ENCODE measurements at places on chromosomes 2 and 18.

GRCh38 chr2:21381421-21381820, 257.7 kb downstream of the TDRD15 start:
- no peak for DNase-seq

- no peak for DNase-seq
Measured at GRCh38 chr18:78528411-78529258, 451.0 kb upstream of the SALL3 start.

- no peak for DNase-seq
Measured at GRCh38 chr2:152790883-152791282, 72.5 kb downstream of the ARL6IP6 start.

DNA sequence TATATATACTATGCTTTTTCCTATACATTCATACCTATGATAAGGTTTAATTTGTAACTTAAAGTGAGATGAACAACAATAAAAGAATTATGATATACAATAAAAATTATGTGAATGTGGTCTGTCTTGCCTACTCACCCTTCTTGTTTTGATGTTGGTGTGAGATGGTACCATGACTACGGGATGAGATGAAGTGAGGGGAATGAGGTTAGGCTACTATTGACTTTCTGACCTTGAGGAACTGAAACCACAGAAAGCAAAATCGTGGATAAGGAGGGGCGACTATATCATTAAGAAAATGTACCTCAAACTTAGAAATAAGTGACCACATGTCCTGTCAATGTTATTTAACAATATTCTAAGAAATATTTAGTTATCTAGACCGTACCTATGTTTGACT, 103.9 kb upstream of the PPP1CB start:
- no peak for DNase-seq

GRCh38 chr2:111710085-111710484, 173.9 kb downstream of the ANAPC1 start:
- DNase-seq = no peak
